CD4-positive, alpha-beta T cell treated with Interferon alpha-2 for 1 hour (primary cell): ENCODE measurements at places on chromosomes 4 and X.

GRCh38 chr4:21102667-21103066 is 402.4 kb downstream of the PACRGL start:
- peak; percentile 2 for DNase-seq

- no peak for DNase-seq
Measured at GRCh38 chr4:186699298-186699697, 24.4 kb downstream of the FAT1 start.

- peak; percentile 56 for DNase-seq
Measured at GRCh38 chrX:21479695-21480270, 105.6 kb downstream of the CNKSR2 start.

DNA sequence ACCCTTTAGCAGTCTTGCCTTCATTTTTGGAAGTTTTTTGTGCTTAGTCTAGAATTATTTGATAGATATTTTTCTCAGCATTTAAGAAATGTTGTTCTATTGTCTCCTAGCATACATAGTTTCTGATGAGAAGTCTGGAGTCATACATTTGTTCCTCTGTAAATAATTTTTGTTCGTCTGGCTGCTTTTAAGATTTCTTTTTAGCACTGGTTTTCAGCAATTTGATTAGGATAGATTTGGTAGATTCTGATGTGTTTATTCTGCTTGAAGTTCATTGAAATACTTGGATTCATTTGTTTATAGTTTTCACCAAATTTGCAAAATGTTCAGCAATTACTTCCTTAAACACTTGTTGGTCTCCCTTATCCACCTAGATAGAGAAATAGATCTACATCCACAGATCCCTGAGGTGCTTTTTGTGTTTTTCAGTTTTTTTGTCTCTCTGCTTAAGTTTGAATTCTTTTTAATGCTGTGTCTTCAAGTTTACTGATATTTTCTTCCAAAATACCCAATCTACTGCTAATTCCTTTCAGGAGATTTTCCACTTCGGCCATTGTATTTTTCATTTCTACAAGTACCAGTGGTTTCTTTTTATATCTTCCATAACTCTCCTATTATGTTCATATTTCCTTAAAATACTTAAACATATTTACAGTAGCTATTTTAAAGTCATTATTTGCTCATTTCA is 64.9 kb downstream of the ABLIM2 start:
- no peak for DNase-seq

- DNase-seq, result no peak
Measured at GRCh38 chr4:173171098-173171497, 2.5 kb downstream of the GALNT7 start.

DNA sequence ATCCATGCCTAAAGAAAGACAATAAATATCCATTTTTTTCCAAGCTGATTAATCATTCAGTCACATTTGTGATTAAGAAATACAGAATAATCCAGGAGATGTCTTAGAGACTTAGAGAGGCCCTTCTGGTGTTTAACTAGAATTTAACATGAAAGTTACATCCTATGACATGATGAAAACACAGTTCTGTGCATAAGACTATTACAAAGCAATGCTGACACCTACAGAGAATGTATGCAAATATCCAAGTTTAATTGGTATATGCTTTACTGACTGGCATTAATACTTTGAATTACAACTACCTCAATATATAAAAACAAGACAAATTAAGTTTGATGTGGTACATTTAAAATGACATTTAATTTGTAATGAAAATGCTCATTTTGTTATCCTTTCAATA is 17.8 kb upstream of the TLL1 start:
- DNase-seq, result no peak

DNA sequence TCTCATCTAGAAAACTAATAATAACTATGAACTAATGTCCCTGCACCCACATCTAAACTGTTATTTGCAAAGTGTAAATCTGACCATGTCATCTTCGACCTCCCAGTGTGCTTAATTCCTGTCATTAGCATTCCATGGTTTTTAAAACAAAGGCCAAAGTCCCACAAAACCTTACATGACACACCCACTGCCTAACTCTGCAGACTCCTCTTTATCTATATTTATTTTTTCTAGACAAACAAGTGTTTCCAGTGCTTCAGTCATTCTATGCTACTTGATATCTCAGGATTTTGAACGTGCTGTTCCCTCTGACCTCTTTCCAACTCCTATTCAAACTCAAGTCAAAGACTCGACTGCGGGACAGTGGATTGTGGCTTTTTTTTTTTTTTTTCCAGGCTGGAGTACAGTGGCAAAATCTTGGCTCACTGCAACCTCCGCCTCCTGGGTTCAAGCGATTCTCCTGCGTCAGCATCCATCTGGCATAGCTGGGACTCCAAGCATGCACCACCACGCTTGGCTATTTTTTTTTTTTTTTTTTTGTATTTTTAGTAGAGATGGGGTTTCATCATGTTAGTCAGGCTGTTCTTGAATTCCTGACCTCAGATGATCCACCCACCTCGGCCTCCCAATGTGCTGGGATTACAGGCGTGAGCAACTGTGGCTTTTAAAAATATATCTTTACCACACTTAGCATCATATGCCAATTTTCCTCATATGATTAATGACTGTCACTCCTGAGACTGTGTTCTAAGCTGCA is 1511.0 kb downstream of the ARAP2 start:
- DNase-seq, result no peak
